ENCODE measurements at places on chromosomes 1 and 21.

DNA sequence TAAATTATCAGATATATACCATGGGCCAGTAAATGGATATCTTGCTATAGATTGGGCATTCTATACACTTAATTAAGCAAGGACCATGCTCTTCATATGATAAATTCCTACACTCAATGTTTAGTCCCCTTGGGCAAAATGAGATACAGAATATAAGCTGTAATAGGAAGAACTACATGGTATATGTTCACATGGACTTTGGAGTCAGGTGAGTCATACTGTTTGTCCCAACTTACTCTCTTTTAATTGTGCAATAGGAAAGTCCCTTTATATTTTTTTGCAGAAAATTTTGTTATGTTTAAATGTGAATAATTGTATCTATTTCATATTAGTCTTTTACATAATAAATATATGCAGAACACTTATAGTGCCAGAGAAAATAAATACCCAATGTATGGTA lies 820.2 kb upstream of the ADAMTS5 start:
- no peak for DNase-seq

DNA sequence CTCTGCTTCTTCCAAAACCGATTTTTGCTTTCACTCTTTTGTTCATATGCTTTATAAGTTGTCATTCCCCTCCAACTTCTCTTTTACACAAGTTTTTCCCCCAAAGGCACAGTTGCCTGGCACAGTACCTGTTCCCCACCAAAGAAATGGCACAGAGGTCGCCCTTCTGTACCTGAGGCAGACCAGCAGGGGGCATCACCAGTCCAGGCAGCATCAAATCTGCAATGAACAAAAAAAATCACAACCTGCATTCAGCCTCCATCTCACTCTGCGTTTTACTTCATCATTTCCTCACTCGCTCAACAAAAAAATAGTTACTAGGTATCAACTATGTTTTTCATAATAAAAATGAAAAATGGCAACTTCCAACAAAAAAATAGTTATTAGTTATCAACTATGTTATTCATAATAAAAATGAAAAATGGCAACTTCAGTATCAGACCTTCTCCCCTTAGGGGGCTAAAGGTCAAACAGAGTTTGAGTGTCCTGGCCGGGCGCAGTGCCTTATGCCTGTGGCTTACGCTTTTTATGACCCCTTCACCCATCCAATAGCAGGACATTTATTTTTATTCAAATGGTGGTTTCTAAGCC lies 4.1 kb downstream of the EIF2D start:
- peak; percentile 7 for DNase-seq

- DNase-seq: no peak
Measured at GRCh38 chr1:153936011-153936802, 10.3 kb downstream of the DENND4B start.

- DNase-seq: no peak
Measured at GRCh38 chr1:20735581-20736111, 3.1 kb upstream of the SH2D5 start.

DNA sequence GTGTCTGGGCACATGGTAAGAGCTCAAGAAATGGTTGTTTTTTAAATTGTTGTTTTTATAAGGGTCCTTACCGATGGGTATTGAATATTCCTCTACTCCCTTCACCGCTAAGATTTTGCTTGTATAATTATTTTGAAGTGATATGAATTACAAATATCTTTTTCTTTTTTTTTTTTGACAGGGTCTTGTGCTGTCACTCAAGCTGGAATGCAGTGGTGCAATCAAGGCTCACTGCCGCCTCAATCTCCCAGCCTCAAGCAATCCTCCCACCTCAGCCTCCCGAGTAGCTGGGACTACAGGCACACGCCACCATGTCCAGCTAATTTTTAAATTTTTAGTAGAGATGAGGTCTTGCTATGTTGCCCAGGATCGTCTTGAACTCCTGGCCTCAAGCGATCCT lies 27.1 kb upstream of the RAB3GAP2 start:
- DNase-seq: no peak

DNA sequence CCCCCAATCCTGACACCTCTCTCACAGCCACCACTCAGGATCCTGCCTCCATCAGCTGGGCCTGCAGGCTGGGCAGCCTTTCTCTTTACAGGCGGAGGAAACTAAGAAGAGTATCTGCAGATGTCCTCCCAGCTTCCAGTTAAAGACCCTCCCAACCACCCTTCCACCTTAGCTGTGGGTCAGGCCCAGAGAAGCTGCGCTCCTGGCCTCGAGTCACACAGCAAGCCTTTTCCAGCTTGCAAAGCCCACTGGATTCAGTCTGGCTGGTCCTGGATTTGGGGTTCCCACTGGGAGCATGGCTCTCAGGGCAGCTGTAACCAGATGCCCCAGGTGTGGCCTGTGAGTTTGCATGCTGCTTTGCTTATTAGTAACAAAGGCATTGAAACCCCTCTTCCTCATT lies 19.9 kb downstream of the KCNQ4 start:
- DNase-seq: no peak

DNA sequence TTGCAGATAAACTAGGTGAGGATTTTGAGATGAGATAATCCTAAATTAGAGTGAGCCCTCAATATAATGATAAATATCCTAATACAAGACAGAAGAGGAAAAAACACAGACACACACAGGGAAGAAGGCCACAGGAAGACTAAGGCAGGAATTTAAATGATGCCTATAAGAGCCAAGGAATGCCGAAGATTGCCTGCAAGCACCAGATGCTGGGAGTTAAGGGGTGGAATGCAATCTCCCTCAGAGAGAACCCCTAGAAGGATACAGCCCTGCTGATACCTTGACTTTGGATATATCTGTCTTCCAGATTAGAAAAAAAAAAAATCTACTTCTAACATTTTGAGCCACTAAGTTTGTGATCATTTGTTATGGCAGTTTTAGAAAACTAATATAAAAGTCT lies 299.7 kb upstream of the PRMT6 start:
- no peak for DNase-seq

DNA sequence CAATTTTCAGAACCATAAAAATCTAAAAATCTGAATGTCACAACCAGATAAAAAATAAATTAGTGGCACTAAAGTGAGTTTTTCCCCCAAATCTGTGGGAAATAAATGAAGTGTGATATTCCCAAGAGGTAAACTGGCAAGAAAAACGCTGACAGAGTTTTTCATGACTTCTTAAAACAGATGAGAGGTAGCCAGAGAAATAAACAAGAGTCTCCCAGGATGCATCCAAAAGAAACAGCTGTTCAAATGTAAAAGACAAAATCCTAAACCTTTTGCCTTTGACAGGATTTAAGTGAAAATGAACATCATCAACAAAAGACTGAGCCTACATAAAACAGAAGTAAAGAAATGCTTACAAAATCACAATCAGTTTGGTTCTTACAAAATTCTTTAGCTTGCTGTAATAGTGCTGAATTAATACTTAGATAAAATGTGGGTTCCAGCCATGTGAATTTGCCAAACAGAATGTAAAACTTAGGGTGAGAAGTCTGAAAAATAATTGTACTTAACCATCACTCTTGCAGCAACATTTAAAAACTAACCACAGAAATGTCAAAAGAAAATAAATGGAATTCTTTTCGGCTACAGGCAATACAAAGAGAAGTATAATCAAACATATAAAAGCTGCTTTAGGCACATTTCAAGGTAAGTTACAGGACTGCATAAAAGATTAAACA lies 133.6 kb downstream of the EIF4G3 start:
- no peak for DNase-seq

DNA sequence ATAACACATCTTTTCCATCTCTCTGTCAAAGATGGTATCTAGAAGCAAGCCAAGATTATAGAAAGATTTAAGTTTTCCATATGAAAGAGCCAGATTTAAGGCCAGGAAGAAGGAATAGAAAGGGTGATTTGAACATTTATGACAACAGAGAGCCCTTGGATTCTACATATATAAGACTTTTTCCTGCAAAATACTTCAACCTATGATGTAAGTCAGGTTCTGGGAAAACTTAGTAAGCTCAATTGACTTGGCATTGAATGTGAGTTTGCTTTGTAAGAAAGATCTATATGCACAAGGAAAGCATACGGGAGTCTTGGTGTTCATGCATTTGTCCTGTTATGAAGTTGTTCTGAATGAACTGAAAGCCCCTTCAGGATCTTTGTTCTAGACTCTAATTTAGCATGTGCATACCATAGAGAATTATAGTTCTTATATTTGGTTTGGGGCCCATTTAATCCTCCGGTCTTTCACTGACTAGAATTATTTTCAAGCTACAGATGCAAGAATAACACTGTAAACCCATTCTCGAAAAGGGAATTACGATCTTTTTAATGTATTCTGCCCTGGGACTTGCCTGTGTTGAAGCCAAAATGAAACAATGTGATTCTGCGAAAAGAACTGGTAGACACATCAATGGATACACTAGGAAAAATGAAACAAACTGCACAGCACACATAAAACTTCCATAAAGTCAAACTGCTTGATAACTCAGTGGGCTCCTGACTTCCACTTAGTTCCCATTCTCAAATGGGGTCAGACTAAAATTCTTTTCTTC lies 152.8 kb downstream of the DISP1 start:
- no peak for DNase-seq

DNA sequence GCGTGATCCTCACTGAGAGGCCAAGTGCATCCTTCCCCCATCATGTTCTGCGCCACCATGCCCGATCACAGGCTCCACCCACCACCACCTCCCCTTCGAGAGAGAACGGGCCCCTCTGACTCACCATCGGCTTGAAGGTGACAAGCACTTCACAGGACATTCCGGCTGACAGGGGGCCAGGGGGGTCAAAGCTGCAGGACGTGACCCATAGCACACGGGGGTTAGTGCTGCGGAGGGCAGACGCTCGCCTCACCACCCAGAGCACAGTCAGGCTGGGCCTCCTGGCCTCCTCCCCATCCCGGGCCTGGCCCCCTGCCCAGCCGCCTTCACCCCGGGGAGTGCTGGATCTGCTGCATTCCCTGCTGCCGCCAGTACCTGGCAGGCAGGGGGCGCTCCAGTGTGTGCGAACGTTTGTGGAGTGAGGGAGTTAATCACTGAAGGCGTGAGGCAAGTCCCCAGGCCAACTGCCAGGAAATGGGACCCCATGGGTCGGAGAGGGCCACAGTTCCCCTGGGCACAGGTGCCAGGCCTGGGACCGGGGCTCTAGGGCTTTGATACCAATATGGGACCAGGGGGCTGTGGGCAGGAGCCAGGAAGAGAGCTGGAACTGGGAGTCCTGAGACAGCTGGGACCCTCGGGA lies 40.9 kb upstream of the TMEM52 start:
- peak; percentile 41 for DNase-seq

- no peak for DNase-seq
Measured at GRCh38 chr1:235018161-235018560, 110.5 kb downstream of the TOMM20 start.

DNA sequence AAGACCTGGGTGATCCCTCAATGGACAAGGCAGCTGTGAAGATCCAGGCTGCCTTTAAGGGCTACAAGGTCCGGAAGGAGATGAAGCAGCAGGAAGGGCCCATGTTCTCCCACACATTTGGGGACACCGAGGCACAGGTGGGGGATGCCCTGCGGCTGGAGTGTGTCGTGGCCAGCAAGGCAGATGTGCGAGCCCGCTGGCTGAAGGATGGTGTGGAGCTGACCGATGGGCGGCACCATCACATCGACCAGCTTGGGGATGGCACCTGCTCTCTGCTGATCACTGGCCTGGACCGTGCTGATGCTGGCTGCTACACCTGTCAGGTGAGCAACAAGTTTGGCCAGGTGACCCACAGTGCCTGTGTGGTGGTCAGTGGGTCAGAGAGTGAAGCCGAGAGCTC lies 85.2 kb downstream of the TRIM11 start:
- DNase-seq: no peak

- no peak for DNase-seq
Measured at GRCh38 chr1:56468518-56468917, 110.8 kb downstream of the PLPP3 start.

DNA sequence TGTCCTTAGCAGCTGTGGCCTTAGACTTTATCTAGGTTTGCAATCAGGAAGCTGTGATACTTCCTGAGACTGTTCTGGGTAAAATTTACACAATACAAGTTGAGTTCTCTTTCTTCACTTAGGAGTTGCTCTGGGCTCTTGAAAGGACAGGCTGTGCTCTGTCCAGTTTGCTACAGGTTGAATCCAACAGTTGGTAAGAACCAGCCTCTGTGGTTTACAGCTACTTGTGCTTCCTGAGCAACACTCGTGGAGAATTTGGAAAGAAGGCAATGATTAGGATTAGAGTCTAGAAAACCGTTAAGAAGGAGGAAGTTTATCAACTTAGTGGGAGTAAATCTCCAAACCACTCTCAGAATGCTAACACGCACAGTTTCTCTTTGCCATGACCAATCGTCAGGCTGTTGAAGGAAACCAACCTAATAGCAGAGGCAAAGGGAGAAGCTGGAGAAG lies 26.8 kb downstream of the GFI1 start:
- DNase-seq: no peak

GRCh38 chr1:29958271-29958670 lies 721.9 kb downstream of the PTPRU start:
- no peak for DNase-seq

DNA sequence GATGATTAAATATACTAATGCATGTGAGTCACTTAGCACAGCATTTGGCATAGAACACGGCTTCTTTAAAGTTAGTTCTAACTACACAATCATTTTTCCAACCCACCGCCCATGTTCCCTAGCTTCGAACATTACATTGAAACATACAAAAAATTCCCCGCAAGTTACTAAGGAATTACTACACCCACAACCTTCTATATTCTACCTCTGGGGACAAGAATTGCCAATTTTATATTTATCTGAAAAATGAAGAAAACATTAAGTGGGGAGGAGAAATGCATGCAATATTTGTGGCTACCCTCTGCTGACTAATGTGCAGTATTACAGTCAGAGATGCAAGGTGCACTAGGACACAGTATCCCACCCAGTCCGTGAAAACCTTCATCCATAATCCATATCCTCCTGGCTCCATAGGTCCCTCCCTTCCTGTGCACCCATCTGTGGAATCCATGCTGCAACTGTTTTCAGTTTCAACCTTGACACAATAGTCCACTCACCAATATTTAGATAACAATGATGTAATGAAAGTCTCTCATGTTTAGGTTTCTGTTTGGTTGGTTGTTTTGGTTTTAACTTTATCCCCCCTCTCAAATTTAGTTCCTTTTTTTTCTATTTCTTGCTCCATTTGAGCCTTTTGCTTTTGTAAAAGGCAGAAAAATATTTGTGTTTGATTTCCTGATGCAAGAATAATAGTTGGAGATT lies 31.6 kb downstream of the RGS5 start:
- DNase-seq: no peak

- no peak for DNase-seq
Measured at GRCh38 chr21:42674351-42674940, 21.0 kb downstream of the PDE9A start.

DNA sequence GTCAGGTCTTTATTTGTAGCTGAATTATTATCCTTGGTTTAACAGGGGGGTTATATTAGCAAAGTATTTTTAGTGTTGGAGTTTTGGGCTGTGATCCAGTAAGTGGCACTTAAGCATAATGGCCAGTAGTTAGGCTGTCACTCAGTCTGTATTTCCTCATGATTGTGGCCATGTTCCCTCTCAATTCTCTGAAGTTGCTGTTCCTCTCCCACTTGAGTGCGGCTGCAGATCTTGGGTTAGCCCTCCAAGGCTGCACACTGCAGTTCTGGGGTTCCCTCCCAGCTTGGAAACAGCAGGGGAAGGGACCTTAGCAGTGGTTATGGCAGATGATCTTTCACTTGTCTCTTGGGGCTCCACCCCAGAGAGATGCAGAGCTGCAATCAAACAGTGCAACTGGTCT lies 23.2 kb upstream of the DENND1B start:
- DNase-seq: no peak

GRCh38 chr1:35243691-35244090 lies 24.8 kb upstream of the ZMYM4 start:
- no peak for DNase-seq

- DNase-seq: peak; percentile 90
Measured at GRCh38 chr1:188169971-188170370, 1341.2 kb downstream of the PLA2G4A start.
